Adrenal gland (tissue), 19 donors: ENCODE measurements at places on chromosomes 13 and 19.

DNA sequence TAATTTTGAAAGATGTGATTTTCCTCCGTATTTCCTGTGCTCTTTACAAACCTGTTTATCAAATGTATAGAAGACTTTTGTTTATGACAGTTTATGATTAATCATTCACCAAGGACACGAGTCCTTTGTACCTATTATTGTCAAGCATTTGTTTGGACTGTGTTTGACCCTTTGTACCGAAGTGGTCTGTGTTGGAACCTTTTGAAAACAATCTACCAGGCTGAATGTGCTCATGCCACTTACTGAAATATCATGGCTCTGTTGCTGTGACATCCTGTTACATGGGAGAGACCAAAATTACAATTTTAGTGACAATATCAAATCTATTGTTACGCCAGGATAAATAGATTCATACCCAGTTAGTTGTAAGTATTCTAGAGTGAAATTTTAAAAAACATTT, 193.6 kb downstream of the IRS2 start:
- no peak for DNase-seq

DNA sequence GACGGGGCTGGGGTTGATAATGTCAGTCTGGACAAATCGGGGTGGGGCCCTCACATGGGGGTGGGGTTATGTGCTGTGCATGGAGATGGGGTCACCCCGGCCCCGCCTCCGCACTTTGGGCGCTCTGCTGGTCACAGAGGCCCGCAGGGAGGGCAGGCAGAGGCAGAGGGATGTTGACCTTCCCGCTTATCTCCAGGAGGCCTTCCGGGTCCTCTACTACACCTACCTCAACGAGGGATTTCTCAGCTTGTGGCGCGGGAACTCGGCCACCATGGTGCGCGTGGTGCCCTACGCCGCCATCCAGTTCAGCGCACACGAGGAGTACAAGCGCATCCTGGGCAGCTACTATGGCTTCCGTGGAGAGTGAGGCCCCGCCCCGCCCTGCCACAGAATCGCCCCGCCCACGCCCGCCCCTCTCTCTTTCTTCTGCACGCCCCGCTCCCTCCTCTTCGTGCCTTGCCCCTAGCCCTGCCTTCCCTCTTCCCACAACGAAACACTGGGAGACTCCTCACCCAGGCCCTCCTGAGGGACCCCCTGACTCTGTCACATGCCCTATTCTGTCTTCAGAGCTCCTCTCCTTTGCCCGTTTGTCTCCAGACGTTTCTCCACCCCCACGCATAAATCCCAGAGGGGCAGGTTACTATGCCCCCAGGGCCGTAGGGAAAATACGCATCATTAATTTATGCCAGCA, 32.8 kb downstream of the TMEM161A start:
- DNase-seq = peak; percentile 73

- DNase-seq = no peak
Observed at GRCh38 chr13:113486698-113487097, 3.8 kb downstream of the DCUN1D2 start.

- DNase-seq = no peak
Observed at GRCh38 chr13:47039106-47039505, 142.3 kb upstream of the HTR2A start.

GRCh38 chr13:77353995-77354394, 27.1 kb upstream of the MYCBP2 start:
- no peak for DNase-seq

- DNase-seq = no peak
Observed at GRCh38 chr19:5155586-5156210, 184.9 kb downstream of the PTPRS start.

DNA sequence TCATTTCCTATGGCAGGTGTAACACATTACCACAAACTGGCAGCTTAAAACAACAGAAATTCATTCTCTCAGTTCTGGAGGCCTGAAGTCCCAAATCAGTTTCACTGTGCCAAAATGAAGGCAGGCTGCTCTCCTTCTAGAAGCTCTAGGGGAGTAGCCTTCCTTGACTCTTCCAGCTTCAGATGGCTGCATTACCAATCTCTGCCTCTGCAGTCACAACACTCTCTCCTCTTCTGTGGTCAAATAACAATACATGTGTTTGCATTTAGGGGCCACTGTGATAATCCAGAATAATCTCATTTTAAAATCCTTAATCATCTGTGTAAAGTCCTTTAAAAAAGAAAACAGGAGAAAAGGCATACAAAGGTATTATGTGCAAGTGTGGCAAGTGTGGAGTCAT, 7.8 kb downstream of the DIAPH3 start:
- DNase-seq = no peak

- no peak for DNase-seq
Observed at GRCh38 chr13:46179491-46179908, 2.5 kb downstream of the LCP1 start.
